Natural killer cell (primary cell): ENCODE measurements at places on chromosomes 2 and 18. TPM values are rescaled to one million over a fixed set of nuclear protein-coding genes. Genes with fewer than 3 reads are reported as not detected.

GRCh38 chr2:75602724-75603342 is 42.1 kb upstream of the EVA1A start:
- peaks cover 2% of the 10 kb centered on the region for H3K27me3 ChIP-seq
- H3K4me1 ChIP-seq: no peaks in the 10 kb centered on the region
- H3K4me3 ChIP-seq: no peak overlapping the region
- DNase-seq: no peak
- no peak overlapping the region for H3K27ac ChIP-seq

GRCh38 chr18:48039769-48040215 is 109.3 kb upstream of the SMAD2 start:
- no peak overlapping the region for H3K27ac ChIP-seq
- no peaks in the 10 kb centered on the region for H3K4me1 ChIP-seq
- no peaks in the 10 kb centered on the region for H3K36me3 ChIP-seq
- no peaks in the 10 kb centered on the region for H3K27me3 ChIP-seq
- no peak overlapping the region for H3K4me3 ChIP-seq
- DNase-seq: no peak

- DNase-seq: no peak
- no peaks in the 10 kb centered on the region for H3K36me3 ChIP-seq
- no peaks in the 10 kb centered on the region for H3K27me3 ChIP-seq
- H3K4me3 ChIP-seq: no peak overlapping the region
Measured at GRCh38 chr2:128726236-128726635, 407.6 kb upstream of the HS6ST1 start.

DNA sequence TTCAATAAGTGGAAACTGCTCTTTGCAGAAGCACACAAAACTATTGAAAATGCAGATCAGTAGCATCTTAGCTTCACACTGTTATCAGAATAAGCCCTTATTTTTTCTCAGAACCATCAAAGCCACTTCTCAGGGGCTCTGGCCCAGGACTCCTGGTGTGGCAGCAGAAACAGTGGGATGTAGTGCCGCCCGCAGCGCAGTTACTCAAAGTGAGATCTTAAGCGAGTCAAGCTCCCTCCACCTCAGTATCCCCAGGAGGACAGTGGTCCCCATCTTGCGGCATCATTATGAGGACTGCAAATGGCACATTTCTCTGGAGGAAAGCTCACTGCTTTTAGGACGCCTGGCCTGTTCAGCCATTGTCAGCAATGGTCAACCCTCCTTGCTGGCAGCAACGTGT is 60.0 kb downstream of the MBP start:
- no peaks in the 10 kb centered on the region for H3K27me3 ChIP-seq
- H3K36me3 ChIP-seq: peaks cover 18% of the 10 kb centered on the region
- peak overlapping the region; percentile 93 for H3K27ac ChIP-seq
- no peak overlapping the region for H3K4me3 ChIP-seq

DNA sequence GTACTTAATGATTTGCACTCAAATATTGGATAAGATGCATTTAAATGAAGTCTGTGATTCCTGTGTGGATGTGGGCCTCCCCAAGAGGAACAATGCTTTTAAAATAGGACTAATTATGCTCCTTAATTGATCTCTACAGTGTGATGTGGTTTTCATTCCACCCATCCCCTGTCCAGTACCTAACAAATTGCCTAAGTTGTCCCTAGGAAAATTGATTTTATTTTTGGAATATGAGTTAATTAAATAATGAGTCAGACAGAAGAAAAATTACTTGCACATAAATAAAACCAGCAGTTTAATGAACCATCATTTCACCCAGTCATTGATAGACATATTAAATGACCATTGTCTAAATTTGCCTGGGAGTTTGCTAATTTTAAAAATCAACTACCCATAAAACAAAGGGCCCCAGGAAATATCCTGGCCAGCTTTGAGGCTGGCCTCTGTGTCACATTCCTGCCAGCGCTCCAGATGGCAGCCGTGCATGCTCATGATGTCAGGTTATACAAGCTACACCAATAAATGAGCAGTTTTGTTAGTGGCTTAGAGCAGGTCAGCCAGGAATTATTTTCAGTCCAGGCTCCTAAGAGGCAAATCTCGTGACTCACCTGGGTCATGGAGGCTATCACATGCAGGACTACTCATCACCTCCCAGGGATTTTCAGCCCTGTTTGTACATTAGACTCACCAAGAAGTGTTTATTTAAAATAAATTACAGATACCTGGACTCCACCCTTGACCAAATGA is 31.9 kb downstream of the ABHD3 start:
- H3K36me3 ChIP-seq: no peaks in the 10 kb centered on the region
- DNase-seq: no peak
- no peaks in the 10 kb centered on the region for H3K4me1 ChIP-seq
- H3K4me3 ChIP-seq: no peak overlapping the region
- H3K27me3 ChIP-seq: no peaks in the 10 kb centered on the region

DNA sequence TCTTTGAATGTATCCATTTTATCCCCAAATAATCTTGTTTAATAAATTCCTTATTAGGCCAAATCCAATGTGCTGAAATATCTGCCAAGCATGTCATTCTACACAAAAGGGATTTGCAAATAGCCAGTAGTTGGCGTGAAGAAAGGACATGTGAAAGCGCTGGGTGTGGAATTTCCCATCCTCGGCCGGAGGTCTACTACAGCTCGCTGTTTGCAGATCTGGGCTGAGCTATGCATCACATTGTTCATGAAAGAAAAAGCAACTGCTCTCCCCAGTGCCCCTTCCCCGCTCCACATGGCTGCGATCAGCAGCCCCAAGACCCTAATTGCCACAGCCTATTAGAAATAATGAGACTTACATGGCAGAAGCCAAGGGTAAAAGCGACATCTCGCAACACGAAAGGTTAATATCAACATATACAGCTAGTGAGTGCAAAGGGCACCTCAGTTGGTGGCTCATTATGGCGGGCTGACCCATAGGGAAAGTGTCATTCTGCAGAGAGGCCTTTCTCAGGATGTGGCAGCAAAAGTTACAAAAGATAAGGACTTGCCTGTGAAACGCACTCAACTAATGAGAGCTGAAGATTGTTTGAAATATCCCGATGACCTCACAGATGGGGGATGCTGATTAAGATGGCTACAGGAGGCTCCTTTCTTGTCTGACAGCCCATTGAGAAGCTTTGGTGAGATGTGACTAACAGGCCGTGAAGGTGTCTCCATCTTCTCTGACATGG is 126.9 kb upstream of the CYP1B1 start:
- peaks cover 3% of the 10 kb centered on the region for H3K27me3 ChIP-seq
- no peak overlapping the region for H3K4me3 ChIP-seq
- H3K27ac ChIP-seq: no peak overlapping the region
- no peaks in the 10 kb centered on the region for H3K36me3 ChIP-seq
- no peaks in the 10 kb centered on the region for H3K4me1 ChIP-seq

DNA sequence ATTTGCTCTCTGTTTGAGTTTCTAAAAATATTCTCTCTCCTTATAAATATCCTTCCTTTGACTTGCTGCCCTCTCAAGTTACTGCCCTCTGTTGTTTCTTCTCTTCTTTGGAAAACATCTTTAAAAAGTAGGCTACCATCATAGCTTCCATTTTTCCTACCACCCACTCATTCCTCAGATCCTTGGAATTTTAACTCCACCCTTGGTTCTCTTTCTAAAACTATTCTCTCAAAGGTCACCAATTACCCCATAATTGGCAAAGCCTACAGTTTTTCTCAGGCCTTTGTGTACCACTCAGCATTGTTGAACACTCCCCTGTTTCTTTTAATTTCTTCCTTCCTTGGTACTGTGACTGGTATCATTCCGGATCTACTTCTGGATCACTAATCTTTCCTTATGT is 43.0 kb upstream of the ITGAV start:
- no peak overlapping the region for H3K4me3 ChIP-seq
- no peak for DNase-seq
- no peak overlapping the region for H3K27ac ChIP-seq
- H3K36me3 ChIP-seq: no peaks in the 10 kb centered on the region
- H3K4me1 ChIP-seq: no peaks in the 10 kb centered on the region
- no peaks in the 10 kb centered on the region for H3K27me3 ChIP-seq

DNA sequence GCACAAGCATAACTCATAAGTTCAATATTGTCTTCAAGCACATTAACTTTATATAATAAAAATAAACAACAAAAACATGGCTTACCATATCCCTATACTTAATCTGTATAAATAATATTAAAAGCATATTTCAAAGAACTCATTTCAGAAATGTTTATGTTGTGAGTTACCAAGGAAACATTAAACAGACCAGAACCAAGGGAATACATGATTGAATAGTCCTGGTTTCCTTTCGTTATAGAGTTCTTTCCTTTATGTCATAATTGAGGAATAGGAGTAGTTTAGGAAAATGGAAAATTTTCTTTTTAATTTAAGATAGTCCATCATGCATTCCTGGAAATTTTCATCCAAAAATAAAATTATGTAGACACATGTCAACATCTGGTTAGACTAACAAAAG is 343.0 kb downstream of the ERBB4 start:
- no peaks in the 10 kb centered on the region for H3K27me3 ChIP-seq
- no peaks in the 10 kb centered on the region for H3K36me3 ChIP-seq
- H3K4me1 ChIP-seq: no peaks in the 10 kb centered on the region
- no peak overlapping the region for H3K27ac ChIP-seq

DNA sequence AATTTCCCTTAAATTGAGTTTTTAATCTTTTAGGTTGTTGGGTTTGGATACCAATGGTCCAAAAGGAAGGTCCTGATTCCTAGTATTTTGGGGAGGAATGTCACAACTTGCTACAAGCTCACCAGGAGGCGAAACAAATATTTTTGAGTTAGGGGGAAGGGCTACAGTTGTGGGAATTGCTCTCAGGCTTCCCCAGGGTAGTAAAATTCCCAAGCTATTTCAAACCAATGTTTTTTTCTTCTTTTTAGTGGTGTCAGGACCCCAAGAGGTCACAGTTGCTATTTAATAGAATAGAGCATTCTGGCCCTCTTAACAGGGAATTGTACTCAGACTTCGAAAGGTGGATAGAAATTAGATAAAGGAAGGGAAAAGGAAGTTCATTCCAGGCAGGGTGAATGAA is 68.5 kb upstream of the ST3GAL5 start:
- H3K4me1 ChIP-seq: no peaks in the 10 kb centered on the region
- H3K36me3 ChIP-seq: no peaks in the 10 kb centered on the region
- no peak overlapping the region for H3K4me3 ChIP-seq
- DNase-seq: no peak

- H3K4me1 ChIP-seq: peaks cover 47% of the 10 kb centered on the region
- no peaks in the 10 kb centered on the region for H3K36me3 ChIP-seq
- H3K27ac ChIP-seq: no peak overlapping the region
Measured at GRCh38 chr2:72148837-72149555, 1.3 kb upstream of the CYP26B1 start.

- H3K27ac ChIP-seq: no peak overlapping the region
- no peaks in the 10 kb centered on the region for H3K27me3 ChIP-seq
- H3K4me1 ChIP-seq: no peaks in the 10 kb centered on the region
- no peak overlapping the region for H3K4me3 ChIP-seq
- no peaks in the 10 kb centered on the region for H3K36me3 ChIP-seq
Measured at GRCh38 chr18:56977309-56977708, 169.6 kb upstream of the BOD1L2 start.

DNA sequence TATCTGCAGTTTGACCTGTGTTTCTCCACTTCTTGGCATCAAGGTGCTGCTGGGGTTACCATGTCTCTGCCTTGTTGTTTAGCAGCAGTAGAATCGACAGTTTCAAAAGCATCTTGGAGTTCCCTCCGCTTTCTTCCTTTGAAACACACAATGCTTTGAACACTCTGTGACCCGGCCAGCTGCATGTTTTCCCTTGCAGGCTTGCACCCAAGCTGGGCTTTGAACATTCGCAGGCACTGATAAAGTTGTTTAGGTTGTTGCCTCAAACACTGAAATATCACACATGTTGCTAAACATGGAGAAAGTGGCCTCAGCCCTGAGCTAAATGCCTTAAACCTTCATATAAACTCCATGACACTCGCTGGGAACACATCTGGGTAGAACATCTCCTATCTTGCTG is 251.7 kb downstream of the TSN start:
- no peak overlapping the region for H3K27ac ChIP-seq
- H3K4me1 ChIP-seq: no peaks in the 10 kb centered on the region
- no peak overlapping the region for H3K4me3 ChIP-seq
- peaks cover 2% of the 10 kb centered on the region for H3K27me3 ChIP-seq
- no peak for DNase-seq
- H3K36me3 ChIP-seq: no peaks in the 10 kb centered on the region

DNA sequence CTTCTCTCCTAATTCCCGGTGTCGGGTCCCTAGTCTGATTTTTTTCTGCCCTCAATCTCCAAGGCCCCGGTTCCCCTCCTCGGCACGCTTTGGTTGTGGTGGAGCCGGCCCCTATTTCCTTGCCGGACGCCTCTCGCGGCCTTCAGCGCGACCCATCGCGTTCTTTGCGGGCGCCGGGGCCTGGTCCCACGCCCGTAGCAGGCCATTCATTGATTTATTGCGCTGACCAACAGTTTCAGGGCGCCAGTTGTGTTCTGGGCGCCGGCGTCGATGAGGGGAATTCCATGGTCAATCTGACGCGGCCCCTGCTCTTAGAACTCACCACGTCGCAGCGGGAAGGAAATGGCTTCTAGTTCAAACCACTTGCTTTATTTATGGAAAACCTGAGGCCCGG is 396 bp downstream of the CNOT9 start:
- H3K4me1 ChIP-seq: peaks cover 27% of the 10 kb centered on the region
- peak overlapping the region; percentile 67 for H3K4me3 ChIP-seq
- H3K36me3 ChIP-seq: peaks cover 11% of the 10 kb centered on the region

DNA sequence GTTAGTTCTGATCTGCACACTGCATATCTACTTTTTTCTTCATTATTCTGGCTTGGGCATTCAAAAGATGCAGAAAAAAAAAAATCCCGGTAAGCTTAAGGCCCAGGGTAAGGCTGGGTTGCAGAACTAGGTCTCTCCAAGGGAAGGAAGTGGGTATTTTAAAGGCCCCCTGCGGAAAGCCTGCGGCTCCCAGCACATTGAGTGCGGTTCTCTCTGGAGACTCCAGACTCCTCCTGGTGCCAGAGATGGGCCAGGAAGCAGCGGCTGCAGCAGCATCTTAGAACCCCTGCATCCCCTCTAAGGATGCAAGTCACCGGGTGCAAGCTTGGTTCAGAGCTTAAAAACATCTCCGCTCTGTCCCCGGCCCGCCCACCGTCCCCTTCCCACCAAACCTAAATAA is 49.5 kb downstream of the TGIF1 start:
- H3K27ac ChIP-seq: no peak overlapping the region
- peaks cover 8% of the 10 kb centered on the region for H3K4me1 ChIP-seq
- H3K36me3 ChIP-seq: no peaks in the 10 kb centered on the region
- no peak for DNase-seq

GRCh38 chr18:79629249-79629558 is 50.4 kb upstream of the CTDP1 start:
- DNase-seq: no peak
- H3K4me3 ChIP-seq: no peak overlapping the region
- no peaks in the 10 kb centered on the region for H3K36me3 ChIP-seq
- H3K27me3 ChIP-seq: peaks cover 4% of the 10 kb centered on the region
- no peak overlapping the region for H3K27ac ChIP-seq

DNA sequence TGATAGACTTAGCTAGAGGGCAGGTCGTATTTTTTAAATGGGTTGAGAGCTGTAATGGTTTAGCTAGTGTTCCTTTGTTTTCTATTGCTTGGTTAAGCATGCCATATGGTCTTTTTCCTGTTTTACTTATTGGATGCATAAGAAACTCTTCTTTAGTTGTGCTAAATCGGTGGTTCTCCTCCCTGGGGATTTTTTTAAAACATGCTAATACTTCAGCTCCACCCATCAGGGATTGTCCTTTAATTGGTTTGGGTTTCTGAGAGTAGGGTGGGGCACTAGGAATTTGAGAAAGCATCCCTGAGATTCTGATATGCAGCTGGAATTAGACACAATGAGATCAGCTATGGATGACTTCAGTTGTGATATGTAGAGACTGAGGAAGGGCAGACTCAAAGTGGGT is 497.2 kb downstream of the THSD7B start:
- no peaks in the 10 kb centered on the region for H3K36me3 ChIP-seq
- no peaks in the 10 kb centered on the region for H3K4me1 ChIP-seq
- H3K27me3 ChIP-seq: no peaks in the 10 kb centered on the region
- no peak overlapping the region for H3K4me3 ChIP-seq
- no peak for DNase-seq

Gene DSG4
- total RNA-seq: not detected

Gene CYTIP
- 276 TPM for total RNA-seq
